Bladder microvascular endothelial cell (primary cell): ENCODE measurements at places on chromosomes 12 and 14. TPM values are rescaled to one million over a fixed set of nuclear protein-coding genes. Genes with fewer than 3 reads are reported as not detected.

CISTR gene
- not detected in 2 replicates for total RNA-seq

RNF212B gene
- total RNA-seq = not detected in 2 replicates

LRP1-AS gene
- total RNA-seq = not detected in 2 replicates

BCL11B gene
- total RNA-seq = under 0.01 TPM in 2 replicates

HOXC12 gene
- not detected in 2 replicates for total RNA-seq

SMCO2 gene
- total RNA-seq = 0.32 and 0.57 TPM in 2 replicates

NPFF gene
- total RNA-seq = not detected in 2 replicates

TMPRSS12 gene
- not detected in 2 replicates for total RNA-seq

IL31 gene
- total RNA-seq = not detected in 2 replicates

NIN gene
- total RNA-seq = 26.6 and 46.9 TPM in 2 replicates

MMP17 gene
- total RNA-seq = 3.4 and 5.1 TPM in 2 replicates

PUS7L gene
- 5.2 and 15.7 TPM in 2 replicates for total RNA-seq

CCDC196 gene
- not detected in 2 replicates for total RNA-seq

RPAP3 gene
- 6.8 and 12.3 TPM in 2 replicates for total RNA-seq

CAMKK2 gene
- total RNA-seq = 25.3 and 34.9 TPM in 2 replicates

ANKRD33 gene
- 0.16 TPM in 1 of 2 replicates, not detected in the other for total RNA-seq

SDR9C7 gene
- not detected in 2 replicates for total RNA-seq

TRAF3 gene
- 8.9 and 47.2 TPM in 2 replicates for total RNA-seq

LTBP2 gene
- 114 and 133 TPM in 2 replicates for total RNA-seq

PWP1 gene
- total RNA-seq = 79.3 and 162 TPM in 2 replicates

MYL6B gene
- 69.4 and 71.4 TPM in 2 replicates for total RNA-seq

LALBA gene
- not detected in 2 replicates for total RNA-seq

SLC25A47 gene
- total RNA-seq = not detected in 2 replicates

SYT1 gene
- 3.6 and 28.8 TPM in 2 replicates for total RNA-seq

NOVA1 gene
- total RNA-seq = 0.32 and 1.6 TPM in 2 replicates

C12orf76 gene
- 9.4 and 20.3 TPM in 2 replicates for total RNA-seq

PCNX1 gene
- total RNA-seq = 20.9 and 65.1 TPM in 2 replicates

USP44 gene
- total RNA-seq = 0.81 and 4.6 TPM in 2 replicates

NTN4 gene
- total RNA-seq = 334 and 906 TPM in 2 replicates

SLC39A5 gene
- total RNA-seq = 0.38 TPM in 1 of 2 replicates, not detected in the other

NDRG2 gene
- total RNA-seq = 0.65 and 1.5 TPM in 2 replicates
